ENCODE measurements at places on chromosomes 2 and 18. TPM values are rescaled to one million over a fixed set of nuclear protein-coding genes. Genes with fewer than 3 reads are reported as not detected.

- DNase-seq = no peak
Measured at GRCh38 chr2:100422320-100423055, 5.0 kb upstream of the CHST10 start.

NRBP1 gene
- total RNA-seq = 80.8 TPM

DNA sequence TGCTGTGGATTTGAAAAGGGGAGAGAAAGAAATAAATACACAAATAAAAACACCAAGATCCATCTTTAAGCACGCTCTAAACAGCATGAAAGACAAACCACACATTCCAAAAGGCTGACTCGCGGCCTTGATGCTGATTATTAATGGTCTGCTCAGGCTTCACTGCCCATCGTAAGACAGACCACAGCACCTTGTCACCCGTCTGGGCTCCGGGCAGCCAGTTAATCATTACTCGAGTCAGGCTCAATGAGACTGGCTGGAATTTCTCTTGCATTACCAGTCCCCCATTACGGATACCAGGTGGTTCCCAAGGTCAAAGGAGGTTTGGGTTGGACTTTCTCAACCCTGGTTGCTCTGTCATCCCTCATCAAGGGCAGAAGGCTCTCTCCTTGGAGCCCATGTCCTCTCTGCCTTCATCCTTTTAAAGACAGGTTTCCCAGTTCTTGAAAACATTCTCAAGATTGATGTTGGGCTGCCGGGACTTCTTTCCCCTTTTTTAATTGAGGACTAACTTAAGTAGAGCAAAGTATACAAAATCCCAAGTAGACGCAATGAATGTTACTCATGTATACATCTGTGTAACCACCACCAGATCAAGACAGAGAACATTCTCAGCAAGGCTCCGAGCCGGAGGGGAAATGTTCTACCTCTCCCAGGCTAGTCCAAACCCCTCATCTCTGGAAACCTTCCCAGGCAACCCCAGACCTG lies 8.1 kb downstream of the SMAD7 start:
- no peak for DNase-seq

GRCh38 chr2:242098445-242099128 lies 229.1 kb downstream of the RTP5 start:
- no peak for DNase-seq

DNA sequence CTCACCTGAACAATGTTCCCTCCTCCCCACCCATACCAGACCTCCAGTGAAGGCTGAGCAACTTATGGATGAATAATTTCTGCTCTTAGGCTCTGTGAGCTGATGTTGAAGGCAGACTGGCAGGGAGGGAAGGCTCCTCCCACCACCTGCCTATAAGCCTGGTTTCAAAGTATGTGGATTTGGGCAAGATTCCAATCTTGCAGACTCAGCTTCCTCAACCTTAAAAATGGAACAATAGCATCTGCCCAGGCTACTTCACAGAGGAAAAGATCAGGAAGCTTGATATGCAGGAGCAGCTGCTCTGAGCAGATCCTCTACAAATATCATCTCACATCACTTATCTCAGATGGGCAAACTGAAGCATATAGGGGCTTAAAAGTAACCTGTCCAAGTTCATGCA lies 112.2 kb downstream of the ZFP36L2 start:
- no peak for DNase-seq

DNA sequence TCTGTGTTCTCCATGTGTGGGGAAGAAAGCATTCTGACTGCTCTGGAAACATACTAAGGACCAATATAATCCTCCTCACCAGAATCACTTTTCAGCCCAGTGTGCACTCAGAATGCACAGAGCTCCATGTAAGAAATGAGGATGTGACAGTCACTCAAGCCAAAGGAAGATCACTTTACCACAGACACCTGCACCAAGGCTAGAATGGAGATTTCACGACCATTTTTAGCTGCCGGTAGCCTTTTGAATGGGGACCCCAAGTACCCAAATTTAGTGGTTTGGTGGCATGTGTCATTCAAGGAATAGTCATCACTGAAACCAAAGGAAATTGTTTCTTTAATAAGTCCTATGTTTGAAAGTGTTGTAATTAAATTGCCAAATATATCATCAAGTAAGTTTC lies 613.2 kb upstream of the ACVR2A start:
- peak; percentile 14 for DNase-seq

- no peak for DNase-seq
Measured at GRCh38 chr2:24329700-24330099, 30.6 kb downstream of the ITSN2 start.

GRCh38 chr2:135829378-135830135 lies 7.4 kb downstream of the LCT start:
- DNase-seq = no peak

DNA sequence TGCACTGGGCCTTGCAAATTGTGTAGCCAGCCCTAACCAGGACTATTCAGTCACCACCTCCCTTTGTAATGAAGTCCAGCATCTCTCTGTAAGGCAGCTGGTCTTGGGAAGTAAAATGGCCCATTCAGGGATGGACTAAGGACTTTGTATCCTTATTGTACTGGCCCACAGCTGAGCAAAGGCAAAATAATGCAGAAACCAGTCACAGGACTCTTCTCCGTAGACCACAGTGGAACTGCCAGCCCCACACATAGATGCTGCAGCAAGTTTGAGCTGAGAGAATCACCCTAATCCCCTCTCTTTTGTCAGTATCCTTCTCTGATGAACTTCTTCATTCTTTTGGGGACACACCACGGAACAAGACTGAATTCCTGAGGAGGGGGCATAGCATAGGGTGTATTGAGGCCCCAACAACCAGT lies 73.6 kb upstream of the RTN4 start:
- DNase-seq = no peak

MEP1B gene
- total RNA-seq = not detected

DNA sequence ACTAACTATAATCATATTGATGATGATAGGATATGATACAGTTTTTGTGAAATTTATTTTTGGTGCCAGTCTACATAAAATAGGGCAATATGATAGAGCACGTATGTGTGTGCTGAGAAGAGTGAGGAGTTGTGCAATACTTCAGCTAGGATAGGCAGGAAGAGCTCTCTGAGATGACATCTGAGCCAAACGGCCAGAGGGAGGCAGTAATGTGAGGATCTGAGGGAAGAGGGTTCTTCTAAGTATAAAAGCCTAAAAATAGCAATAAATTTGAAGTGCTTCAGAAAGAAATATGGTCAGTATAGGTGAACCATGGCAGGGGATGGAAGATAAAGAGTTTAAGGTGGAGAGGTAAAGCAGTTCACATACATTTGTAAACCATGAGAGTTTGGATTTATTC lies 102.5 kb downstream of the OLA1 start:
- DNase-seq = no peak

DNA sequence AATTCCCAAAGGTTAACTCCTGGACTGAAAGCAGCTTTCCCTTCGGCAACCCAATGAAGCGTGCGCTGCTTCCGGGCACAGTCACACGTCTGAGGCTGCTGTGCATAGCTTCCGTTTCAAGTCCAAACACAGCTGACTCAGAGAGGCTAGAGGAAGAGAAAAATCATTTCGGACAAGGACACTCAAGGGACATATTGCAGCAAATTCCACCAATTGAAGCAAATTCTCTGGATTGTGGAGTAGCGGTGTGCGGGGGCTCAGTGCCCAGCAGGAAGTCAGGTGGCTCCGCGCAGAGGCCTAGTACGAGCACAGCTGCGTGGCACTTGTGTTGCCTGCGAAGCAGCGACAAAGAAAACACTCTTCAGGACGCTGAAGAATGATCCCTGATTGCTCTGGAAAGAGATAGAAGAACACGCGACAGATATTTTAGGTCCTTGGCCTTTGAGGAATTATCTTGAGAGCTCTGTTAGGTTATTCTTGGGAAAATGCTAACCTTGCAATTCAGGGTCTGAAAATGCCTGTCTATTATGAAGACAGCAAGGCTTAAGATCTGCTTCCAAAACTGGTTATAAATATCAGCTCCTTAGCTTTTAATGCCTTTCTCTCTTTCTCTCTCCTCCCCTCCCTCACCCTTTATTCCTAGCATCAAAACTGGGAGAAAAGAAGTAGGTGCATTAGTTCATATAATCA lies 352.6 kb upstream of the DLGAP1 start:
- no peak for DNase-seq

OSBPL6 gene
- 1.9 TPM for total RNA-seq

- DNase-seq = no peak
Measured at GRCh38 chr2:3741867-3742602, 38.7 kb downstream of the DCDC2C start.

- no peak for DNase-seq
Measured at GRCh38 chr18:13930964-13931363, 15.6 kb upstream of the MC2R start.

DNA sequence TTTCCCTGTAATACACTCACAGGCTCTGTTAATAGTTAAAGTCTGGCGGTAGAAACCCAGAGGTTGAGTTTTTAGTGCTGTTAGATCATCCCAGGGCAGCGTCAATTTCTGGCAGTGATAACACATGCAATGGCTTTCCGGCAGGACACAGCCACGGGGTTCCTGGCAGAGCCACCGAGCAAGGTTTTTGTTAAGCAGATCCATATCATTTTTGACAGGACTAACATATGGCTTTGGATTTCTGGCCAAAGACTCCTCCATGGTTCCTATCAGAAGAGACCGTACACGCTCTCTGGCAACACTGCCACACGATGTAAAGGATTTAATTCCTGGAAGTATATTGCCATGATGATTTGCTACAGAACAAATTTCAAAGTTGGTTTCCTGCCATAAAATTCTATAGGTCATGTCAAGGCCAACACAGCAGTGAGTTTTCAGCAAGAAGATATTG lies 854.3 kb downstream of the LRRTM4 start:
- DNase-seq = no peak

- DNase-seq = no peak
Measured at GRCh38 chr18:76052227-76052595, 442.8 kb downstream of the ZNF516 start.

SCN2A gene
- not detected for total RNA-seq

DNA sequence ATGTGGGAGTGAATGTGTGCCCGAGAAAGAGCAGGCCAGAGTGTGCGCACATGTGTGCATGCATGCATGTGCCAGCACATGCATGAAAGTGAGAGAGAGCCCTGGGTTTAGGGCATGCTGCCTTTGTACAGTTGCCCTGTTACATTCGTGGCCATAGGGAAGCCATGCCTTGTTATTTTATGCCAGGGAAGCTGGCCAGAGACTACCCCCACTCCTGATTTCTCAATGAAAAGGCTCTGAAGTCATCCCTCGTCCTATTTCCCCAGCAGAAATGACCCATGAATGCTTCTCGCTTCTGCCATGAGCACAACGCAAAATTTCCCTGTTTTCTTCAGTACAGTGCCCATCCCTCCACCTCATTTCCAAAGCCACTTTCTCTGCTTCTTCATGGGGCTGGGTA lies 143.0 kb downstream of the CELF4 start:
- DNase-seq = no peak

DNA sequence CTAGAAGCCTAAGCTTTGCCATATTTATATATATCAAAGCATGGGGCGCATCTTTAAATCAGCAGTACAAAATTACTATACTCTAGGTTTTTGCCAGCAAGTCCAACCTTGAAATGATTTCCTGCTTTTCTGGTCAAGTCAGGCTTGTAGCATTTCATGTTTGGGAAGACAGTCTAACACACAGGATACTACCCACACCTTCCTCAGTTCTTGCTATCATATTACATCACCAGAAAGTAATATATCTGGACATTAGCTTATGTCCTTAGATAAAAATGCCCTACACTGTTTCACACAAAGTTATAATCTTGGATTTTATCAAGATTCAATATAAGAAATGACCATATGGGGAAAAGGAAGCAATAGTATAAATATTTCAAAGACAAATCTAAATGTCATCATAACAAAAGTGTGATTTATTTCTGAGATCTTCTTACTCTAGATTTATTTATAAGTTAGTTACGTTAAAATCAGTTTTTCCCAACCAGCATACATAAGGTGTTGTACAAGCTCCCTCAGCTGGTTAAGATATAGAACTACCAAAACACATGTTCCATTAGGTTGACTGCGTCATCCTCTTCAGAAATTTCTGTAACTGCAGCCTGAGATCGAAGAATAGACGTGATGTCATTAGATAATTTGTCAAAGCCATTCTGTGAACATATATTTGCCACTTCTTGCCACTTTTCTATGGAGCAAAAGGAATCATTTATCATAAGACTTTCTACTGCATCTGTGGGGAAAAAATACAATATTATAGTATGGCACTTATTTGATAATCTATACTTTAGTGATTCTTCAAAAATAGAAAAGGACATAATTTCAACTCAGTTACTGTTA lies 56.6 kb downstream of the CLHC1 start:
- no peak for DNase-seq

AQP12B gene
- not detected for total RNA-seq

SCN9A gene
- total RNA-seq = not detected

POMC gene
- total RNA-seq = 3.8 TPM

- DNase-seq = no peak
Measured at GRCh38 chr2:85902496-85902895, 13.7 kb upstream of the ST3GAL5 start.

GRCh38 chr2:53422979-53423378 lies 344.6 kb upstream of the CHAC2 start:
- DNase-seq = peak; percentile 12

GRCh38 chr2:85867121-85867520 lies 21.7 kb downstream of the ST3GAL5 start:
- DNase-seq = no peak

- no peak for DNase-seq
Measured at GRCh38 chr18:49658823-49659404, 97.1 kb downstream of the LIPG start.

- no peak for DNase-seq
Measured at GRCh38 chr18:50285631-50286321, 1.7 kb downstream of the CXXC1 start.

DNA sequence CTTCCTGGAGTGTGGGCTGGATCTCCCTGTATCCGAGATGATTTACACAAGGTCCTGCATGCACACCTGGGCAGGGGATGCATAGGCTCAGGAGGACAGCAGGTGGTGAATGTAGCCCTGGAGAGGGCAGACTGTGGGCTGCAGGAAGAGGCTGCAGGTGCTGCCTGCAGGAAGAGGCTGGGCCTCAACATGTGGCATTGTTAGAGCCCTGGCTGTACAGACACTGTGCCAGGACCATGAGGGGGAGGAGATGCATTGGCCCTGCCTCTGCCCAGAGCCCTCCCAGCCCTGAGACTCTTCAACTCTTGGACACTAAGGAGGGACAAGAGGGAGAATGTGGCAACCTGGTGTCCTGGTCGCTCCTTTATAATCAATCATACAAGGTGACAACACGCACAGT lies 392.8 kb downstream of the TNS1 start:
- DNase-seq = peak; percentile 14

DNA sequence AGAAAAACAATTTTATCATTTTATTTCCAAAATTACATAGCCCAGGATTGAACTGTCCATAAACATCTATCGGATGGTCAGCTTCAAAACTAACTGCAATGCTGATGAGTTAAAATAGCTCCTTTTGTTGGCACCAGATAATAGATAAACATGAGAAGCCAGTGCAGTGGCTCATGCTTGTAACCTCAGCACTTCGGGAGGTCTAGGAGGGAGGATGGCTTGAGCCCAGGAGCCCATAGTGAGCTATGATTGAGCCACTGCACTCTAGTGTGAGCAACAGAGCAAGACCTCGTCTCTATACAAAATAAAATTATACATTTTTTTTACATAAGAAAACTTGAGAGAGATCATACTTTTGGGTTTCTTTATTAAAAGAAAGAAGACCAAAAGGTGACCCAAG lies 34.6 kb upstream of the IMPA2 start:
- no peak for DNase-seq

RNF138 gene
- 83.7 TPM for total RNA-seq

- no peak for DNase-seq
Measured at GRCh38 chr2:187338679-187339121, 109.4 kb downstream of the CALCRL start.

Data from activated CD4-positive, alpha-beta memory T cell treated with anti-CD3 and anti-CD28 coated beads for 36 hours (primary cell).